Esophagus mucosa (tissue), 1 donor: ENCODE measurements at places on chromosomes 2 and 18. TPM values are rescaled to one million over a fixed set of nuclear protein-coding genes. Genes with fewer than 3 reads are reported as not detected.

Gene ICOS
- not detected for total RNA-seq

Gene C2orf81
- total RNA-seq = 0.56 TPM

Gene ASB18
- total RNA-seq = not detected

Gene SCYGR4
- not detected for total RNA-seq

Gene GPR155
- total RNA-seq = 3.7 TPM

Gene ERMN
- total RNA-seq = not detected

Gene PRKCE
- 13.1 TPM for total RNA-seq

Gene BIN1
- 4.5 TPM for total RNA-seq

Gene FAM110C
- total RNA-seq = 44.3 TPM

Gene NPHP1
- total RNA-seq = 0.84 TPM

Gene SLC8A1
- total RNA-seq = 1.3 TPM

Gene C2orf15
- total RNA-seq = 1.9 TPM

- no peak for ATAC-seq
Measured at GRCh38 chr2:155907211-155907610, 425.3 kb downstream of the NR4A2 start.

- ATAC-seq = no peak
Measured at GRCh38 chr2:161416708-161417437, 776 bp downstream of the TBR1 start.

GRCh38 chr2:7788736-7789135 is 871.5 kb downstream of the RNF144A start:
- no peak for ATAC-seq

DNA sequence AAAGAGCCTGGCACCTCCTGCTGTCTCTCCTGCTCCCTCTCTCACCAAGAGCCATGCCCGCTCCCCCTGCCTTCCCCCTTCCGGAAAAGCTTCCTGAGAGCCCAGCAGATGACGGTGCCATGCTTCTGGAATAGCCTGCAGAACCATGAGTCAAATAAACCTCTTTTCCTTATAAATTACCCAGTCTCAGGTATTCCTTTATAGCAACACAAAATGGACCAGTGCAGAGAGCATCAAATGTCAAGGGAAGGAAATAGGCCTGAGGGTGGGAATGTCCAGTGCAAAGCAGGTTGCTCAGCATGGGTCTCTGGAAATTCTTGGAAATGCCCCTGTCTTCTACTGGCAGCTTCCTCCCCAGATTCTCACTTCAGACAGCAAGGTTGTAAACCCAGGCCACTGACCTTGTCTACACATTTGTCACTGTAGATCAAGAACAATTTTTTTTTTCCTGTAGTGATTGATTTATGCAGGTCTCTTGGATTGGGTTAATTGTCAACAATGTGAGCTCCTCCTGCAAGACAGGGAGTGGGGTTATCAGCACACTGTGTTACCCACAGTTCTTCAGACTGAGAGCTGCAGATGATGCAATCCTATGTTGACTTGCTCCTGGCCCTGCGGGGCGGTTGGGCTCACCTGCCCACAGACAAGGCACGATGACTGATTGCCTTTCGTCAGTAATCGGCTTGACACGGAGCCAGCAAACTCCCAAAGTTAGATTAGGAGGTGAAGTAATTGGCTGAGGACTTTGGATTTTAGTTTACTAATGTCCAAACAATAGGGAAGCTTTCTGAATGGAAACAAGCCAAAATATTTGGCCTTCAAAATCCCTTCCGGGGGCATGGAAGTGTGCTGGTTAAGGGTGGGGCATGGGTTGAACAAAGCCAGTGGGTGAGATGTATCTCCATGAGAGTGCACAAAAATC is 5.4 kb upstream of the BOD1L2 start:
- ATAC-seq = peak; percentile 45

- ATAC-seq = no peak
Measured at GRCh38 chr2:5923957-5924945, 232.1 kb downstream of the SOX11 start.

- no peak for ATAC-seq
Measured at GRCh38 chr2:17658251-17658843, 95.3 kb downstream of the SMC6 start.

DNA sequence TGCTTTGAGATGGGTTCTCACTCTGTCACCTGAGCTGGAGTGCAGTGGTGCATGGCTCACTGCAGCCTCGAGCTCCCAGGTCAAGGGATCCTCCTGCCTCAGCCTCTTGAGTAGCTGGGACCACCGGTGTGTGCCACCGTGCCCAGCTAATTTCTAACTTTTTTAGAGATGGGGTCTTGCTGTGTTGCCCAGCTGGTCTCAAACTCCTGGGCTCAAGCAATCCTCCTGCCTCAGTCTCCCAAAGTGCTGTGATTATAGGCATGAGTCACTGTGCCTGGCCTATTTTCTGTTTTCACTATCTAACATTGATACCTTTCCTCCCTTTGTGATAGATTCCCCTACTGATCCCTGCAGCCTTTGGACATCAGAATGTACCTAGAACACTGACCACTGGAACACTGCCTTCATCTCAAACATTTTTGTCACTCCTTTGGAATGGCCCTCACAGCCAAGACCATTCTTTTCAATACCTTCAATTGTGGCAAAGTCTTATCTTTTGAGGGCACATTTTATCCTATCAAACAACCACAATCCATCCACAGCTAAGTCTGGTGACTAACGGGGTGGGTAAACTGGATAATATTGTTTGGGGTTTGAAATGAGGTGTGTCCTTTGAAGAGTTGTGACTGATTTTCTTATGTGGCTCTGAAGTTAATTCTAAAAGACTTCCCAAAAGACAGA is 43.7 kb downstream of the EPAS1 start:
- ATAC-seq = no peak

DNA sequence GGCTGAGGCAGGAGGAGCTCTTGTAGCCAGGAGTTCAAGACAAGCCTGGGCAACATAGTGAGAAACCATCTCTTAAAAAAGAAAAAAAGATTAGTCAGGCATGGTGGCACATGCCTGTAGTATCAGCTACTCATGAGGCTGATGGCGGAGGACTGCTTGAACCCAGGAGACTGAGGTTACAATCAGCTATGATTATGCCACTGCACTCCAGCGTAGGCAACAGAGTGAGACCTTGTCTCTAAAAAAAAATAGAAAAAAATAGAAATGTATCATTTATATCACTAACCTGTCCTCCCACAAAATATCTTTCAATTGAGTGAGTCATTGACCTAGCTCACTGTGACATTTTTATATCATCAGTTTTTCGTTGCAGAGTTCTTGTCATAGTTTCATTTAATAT is 152.5 kb downstream of the DTNA start:
- ATAC-seq = no peak

- ATAC-seq = no peak
Measured at GRCh38 chr18:55247032-55247431, 287.8 kb upstream of the CCDC68 start.

GRCh38 chr2:27249891-27250651 is 12.8 kb downstream of the SLC30A3 start:
- ATAC-seq = peak; percentile 62

- ATAC-seq = no peak
Measured at GRCh38 chr2:133773854-133774653, 205.8 kb upstream of the NCKAP5 start.

DNA sequence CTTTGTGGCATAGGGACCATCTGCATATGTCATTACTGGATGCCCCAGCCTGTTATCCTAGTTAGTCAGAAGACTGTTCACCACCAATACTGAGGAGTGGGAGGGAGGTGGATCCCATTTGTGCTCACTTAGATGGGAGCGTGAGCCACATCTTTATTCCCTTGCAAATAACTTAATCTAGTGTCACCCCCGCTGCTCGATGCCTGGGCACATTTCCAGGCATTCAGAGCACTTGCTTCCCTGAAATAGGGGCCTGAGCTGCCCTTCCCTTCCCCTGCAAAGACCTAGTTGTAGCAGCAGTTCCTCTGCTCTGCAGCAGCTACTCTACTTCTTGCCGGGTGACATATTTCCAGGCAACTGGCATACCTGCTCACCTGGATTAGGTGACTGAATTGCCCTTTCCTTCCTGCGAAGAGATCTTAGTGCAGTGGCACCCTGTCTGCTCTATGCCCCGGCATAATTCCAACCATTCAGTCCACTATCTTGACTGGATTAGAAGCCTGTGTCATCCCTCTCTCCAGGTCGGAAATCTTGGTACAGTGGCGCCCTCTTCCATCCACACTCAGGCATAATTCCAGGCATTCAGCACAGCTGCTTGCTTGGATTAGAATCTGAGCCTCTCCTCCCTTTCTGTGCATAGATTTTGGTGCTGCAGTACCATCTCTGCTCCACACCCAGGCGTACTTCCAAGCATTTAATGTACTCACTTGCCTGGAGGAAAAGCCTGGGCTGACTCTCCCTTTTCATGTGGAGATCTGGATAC is 1389.1 kb upstream of the TMEFF2 start:
- ATAC-seq = no peak

DNA sequence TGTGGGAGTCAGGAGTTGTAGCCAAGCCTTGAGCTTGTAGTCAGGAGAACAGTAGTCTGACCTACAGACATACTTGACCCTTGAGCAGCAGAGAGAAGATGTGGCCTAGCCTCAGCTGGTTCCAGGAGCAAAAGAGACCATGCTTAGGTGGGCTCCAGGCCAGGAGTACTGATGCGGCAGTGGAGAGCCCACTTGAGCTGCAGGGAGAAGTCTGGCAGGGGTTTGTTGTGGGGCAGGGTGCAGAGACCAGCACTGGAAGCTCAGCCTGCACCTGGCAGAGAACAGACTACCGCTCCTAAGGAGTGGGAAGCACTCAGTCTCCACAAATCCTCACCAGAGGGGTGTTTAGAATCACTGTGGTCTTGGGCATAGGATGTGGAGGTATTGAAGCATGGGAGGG is 197.9 kb downstream of the TPGS2 start:
- no peak for ATAC-seq

DNA sequence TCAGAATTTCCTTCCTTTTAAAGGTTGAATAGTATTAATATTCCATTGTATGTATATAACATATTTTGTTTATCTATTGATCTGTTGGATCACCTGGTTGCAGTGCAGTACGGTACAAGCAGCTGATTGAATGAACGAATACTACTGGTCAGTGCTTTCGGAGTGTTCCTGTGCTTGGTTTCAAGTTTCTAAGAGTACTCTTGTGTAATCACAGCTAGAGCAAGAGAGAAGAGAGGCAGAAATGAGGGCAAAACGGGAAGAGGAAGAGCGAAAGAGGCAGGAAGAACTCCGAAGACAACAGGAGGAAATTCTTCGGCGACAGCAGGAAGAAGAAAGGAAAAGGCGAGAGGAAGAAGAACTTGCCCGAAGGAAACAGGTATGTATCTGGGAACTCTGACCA is 40.3 kb upstream of the KCNJ13 start:
- ATAC-seq = no peak

- no peak for ATAC-seq
Measured at GRCh38 chr2:109497911-109498870, 115.6 kb downstream of the SEPTIN10 start.

DNA sequence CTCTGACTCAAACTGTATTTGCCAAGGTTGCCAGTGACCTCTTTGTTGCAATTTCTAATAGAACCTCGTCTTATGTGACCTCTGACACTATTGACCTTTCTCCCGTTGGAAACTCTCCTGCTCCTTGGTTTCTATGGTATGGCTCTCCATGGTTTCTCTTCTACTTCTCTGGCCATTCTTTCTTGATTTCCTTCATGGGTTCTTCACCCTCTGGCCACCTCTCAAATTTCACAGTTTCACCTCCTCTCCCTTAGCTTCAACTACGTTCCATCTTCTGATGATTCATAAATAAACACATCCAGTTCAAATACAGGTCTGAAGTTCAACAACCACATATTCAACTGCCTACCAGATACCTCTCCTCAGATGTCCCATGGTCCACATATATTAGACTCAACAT is 109.5 kb downstream of the CACNB4 start:
- ATAC-seq = no peak

DNA sequence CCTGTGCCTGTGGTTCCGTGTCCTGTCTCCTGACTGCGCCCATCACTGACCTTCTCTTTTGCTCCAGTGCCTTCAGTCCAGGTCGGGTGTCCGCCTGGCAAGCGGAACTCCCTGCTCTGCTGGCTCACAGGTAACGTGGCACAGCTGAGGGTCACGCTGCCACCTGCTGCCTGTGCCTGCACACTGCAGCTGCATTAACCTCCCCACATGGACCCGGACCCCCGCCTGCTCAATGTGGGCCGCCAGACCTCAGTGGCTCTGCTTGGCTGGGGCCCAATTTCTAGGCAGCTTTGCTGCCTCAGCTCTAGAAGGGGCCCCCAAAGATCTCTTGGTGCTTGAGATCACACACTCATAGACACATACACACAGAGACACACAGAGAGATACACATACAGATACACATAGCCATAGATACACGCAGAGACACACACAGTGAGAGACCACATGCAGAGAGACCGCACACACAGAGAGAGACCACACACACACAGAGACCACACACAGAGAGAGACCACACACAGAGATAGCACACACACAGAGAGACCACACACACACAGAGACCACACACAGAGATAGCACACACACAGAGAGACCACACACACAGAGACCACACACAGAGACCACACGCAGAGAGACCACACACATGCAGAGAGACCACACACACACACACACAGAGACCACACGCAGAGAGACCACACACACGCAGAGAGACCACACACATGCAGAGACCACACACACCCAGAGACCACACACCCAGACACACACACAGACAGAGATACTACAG is 14.9 kb upstream of the CNNM3 start:
- ATAC-seq = peak; percentile 90

DNA sequence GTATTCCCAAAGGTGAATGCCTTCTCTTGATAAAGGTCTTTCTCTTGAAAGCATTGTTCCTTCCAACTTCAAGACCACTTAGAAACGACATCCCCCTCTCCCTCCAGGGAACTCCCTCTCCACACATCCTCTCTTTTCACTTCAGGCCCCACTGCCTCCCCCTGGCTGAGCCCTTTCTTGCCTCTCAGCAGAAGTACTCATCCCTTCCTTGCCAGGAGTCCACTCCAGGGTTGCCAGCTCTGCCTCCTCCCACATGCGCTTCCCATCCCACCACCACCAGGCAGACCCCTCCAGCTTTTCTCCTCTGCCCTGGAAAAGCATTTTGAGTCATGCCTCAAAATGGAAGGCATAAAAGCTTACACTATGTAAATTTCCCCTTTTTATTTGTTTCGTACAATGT is 126.3 kb upstream of the SALL3 start:
- ATAC-seq = no peak

DNA sequence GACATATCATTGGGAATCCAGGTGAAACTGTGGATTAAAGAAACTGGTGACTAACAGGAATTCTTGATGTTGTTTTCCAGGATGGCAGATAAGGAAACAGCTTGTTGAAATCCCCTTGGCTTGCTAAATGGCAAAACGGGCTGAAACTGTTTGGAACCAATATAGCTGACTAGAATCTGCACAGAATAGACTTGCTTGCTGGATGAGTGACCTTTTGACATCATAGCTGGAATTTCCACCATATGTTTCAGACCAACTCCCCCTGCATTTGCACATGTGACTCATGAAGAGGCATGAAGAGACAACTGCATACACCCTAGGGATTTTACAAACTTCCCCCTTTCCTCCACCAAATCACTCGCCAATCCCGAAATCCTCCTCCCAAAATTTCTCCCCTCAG is 87.7 kb upstream of the LYPD1 start:
- ATAC-seq = no peak

- ATAC-seq = no peak
Measured at GRCh38 chr2:74694281-74694680, 40.2 kb downstream of the SEMA4F start.

GRCh38 chr18:48055351-48055750 is 124.9 kb upstream of the SMAD2 start:
- no peak for ATAC-seq
